ELR (cell line): ENCODE measurements at places on chromosomes 13 and 19.

GRCh38 chr13:103473081-103473480 is 406.9 kb upstream of the SLC10A2 start:
- no peak for DNase-seq

DNA sequence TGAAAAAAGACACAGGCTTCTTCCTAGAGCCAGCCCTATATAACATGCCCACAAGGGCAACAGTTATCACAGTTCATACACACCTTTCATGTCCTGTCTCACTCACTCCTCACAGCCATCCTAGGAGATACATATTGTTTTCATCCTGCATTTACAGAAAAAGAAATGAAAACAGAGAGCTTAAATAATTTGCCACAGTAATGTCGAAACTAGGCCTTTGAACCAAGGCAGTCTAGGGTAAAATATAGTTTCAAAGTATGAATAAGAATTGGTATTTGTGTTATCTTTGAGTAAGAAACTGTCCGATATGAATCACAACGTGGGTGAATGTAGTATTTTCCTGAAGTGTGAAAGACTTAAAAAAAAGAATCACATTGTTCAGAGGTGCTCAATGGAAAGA is 26.8 kb downstream of the CLDN10 start:
- no peak for DNase-seq

- DNase-seq: no peak
These were observed 182.5 kb upstream of the OBI1 start for GRCh38 chr13:78841358-78841963.

DNA sequence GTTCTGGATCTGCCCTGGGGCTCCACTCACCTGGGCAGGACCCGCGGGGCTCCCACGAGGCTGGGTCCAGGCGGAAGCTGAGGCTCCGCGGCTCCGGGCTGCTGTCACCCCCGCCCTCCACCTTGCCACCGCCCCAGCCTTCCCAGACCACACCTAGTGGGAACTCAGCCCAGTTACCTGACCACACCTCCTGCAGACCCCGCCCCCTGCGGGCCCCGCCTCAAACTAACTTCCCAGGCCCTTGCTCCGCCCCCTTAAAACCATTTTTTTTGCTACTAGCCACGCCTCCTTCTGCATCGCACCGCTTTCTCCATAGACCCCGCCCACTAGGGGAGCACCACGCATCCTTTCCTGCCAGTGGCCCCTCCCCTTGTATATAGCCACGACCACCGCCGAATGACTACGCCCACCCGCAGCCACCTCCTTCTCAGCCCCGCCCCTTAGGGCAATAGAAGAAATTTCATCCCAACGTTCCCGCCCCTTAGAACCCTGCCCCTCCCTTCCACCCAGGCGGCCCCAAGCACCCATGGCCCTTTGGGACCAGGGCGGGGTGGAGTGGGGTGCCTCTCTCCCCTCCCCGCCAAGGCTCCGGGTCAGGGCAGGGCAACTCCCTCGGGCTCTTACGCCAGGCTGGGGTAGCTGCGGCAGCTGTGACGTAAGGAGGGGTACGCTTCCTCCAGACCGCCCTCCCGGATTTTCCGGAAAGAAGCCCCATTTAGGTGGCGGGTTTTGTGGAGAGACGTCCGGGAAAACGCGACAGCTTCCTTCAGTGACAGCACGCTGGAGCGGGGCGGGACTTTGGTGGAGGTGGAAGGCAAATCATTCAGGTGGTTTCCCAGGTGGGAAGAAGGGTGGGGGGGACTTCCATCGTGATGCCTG is at the start of gene SH2D3A:
SH2D3A (minus strand) TSS at position 79 of the 879 bp plus-strand sequence. CDS start 3,687 bp downstream, outside the sequence.
- peak; percentile 27 for DNase-seq

GRCh38 chr13:41802684-41803444 is 158.0 kb downstream of the VWA8 start:
- DNase-seq: peak; percentile 92

DNA sequence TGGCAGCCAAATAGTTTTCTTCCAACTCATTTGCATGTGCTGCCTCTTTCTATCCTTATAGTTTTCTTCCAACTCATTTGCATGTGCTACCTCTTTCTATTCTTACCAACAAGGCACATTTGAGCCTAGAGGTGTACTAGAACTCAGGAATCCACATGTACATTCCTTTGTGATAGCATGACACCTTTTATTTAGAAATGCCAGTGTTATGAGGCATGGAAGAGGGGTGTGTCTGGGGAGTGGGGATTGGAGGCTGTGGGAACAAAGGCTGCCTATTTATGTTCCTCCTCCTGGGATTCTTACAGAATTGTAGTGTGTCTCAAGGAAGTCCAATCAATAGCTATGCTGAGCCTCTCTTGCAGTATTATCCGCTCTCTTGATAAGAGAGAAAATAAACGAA is 966.7 kb downstream of the PCDH17 start:
- no peak for DNase-seq

DNA sequence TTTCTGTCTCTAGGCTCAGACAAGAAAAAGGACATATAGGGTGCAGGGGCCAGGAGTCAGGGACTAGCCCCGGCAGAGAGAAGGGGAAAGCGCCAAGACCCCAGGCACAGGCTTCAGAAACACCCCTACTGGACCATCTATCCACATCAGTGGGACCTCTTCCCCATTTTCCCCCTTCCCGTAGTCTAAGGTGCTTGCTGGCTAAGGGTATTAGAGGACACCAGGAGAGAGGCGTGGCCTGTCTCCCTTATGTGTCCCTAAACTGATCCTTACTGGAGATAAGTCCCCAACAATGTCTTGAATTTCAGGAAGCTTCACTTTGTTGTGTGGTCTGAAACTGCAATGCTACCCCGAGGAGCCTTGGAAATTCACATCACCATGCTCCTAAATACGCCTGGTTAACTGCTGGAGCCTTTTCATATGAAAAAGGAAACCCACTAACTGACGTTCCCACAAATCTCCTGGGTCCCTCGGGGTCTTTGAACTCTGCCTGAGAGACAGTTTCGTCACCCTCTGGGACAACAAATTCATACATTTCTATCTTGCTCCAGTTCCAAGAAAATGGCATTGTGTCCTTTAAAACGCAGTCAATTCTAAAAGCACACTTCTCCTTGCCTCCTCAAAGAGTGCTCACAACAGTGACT is 197.7 kb downstream of the COL4A1 start:
- DNase-seq: no peak
